Subcutaneous adipose tissue (tissue), 4 donors: ENCODE measurements at places on chromosomes 6 and 20. TPM values are rescaled to one million over a fixed set of nuclear protein-coding genes. Genes with fewer than 3 reads are reported as not detected.

The ZC2HC1B gene
- total RNA-seq: not detected

The KCNK15 gene
- 3.4 TPM for total RNA-seq

The GINS1 gene
- total RNA-seq: 2.2 TPM

The FAM209B gene
- not detected for total RNA-seq

The CDC25B gene
- total RNA-seq: 22.2 TPM

The ARMC12 gene
- 1.1 TPM for total RNA-seq

The RIN2 gene
- total RNA-seq: 71.3 TPM

The NOTCH4 gene
- total RNA-seq: 66.5 TPM

The AHCY gene
- total RNA-seq: 55.9 TPM

The HEY2 gene
- total RNA-seq: 0.85 TPM

The FRMD1 gene
- 3.1 TPM for total RNA-seq

The ZBTB12 gene
- 1.7 TPM for total RNA-seq

The BPI gene
- not detected for total RNA-seq

The FAM184A gene
- 8.1 TPM for total RNA-seq

The LAMP5 gene
- total RNA-seq: not detected

The CYP39A1 gene
- 0.94 TPM for total RNA-seq

The MAP7 gene
- total RNA-seq: 9.7 TPM

The SAMD5 gene
- under 0.01 TPM for total RNA-seq

The PRR18 gene
- 0.16 TPM for total RNA-seq

The DEFB132 gene
- 0.66 TPM for total RNA-seq

The GABRR1 gene
- not detected for total RNA-seq

The BHLHE23 gene
- not detected for total RNA-seq

The KHDC1L gene
- total RNA-seq: not detected

The FAM209A gene
- total RNA-seq: 1.0 TPM

The DNMT3B gene
- 2.1 TPM for total RNA-seq
